ENCODE measurements at places on chromosomes 4 and X.
A peak's percentile ranks its signal among the peaks of the same experiment; 100 is the strongest.

GRCh38 chrX:1244164-1245076 is 24.2 kb upstream of the CSF2RA start:
- no peak for DNase-seq

DNA sequence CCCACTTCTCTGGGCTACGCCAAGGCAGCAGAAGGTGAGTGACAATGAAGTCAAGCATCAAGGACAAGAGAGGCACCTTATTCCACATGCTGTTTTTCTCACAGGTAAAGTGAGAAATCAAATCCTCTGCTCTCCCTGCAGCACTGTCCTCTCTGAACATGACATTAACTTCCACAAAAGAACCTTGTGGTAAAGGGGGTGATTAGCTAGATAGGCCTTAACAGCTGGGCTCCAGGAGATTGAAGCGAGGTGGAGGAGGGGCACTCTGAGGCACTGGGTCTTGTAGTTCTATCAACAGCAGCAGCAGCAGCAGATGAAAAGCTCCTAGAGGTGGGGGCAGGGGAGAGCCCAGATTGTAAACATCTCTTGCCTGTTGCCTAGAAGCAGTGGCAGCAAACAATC is 96.8 kb upstream of the CXXC4 start:
- peak; percentile 25 for DNase-seq

GRCh38 chr4:159222043-159222552 is 119.2 kb downstream of the RAPGEF2 start:
- no peak for DNase-seq

GRCh38 chrX:23826653-23827052 is 43.7 kb downstream of the SAT1 start:
- no peak for DNase-seq

DNA sequence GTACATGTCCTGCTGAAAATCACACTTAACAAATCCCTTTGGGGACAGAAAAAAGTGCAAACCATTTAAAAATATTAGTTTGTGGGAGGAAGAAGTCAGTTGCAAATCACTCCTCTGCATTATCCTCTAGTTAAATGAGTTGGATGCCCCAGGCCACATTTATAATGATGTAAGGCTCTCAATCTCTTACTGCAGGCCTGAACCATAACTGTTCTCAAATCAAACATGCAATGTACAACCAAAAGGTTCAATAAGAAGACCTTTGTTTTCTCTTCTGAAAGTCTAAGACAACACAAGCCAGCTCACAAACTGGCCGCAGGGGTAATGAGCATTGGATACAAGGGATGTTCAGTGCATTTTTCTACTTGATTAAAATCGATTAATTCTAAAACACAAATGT is 39.7 kb downstream of the IGFBP7 start:
- DNase-seq: no peak

- no peak for DNase-seq
These were observed 298.0 kb upstream of the TET2 start for GRCh38 chr4:104848597-104849225.

GRCh38 chr4:42678512-42678911 is 21.6 kb upstream of the ATP8A1 start:
- DNase-seq: no peak

GRCh38 chr4:153877898-153878297 is 89.0 kb upstream of the SFRP2 start:
- no peak for DNase-seq

DNA sequence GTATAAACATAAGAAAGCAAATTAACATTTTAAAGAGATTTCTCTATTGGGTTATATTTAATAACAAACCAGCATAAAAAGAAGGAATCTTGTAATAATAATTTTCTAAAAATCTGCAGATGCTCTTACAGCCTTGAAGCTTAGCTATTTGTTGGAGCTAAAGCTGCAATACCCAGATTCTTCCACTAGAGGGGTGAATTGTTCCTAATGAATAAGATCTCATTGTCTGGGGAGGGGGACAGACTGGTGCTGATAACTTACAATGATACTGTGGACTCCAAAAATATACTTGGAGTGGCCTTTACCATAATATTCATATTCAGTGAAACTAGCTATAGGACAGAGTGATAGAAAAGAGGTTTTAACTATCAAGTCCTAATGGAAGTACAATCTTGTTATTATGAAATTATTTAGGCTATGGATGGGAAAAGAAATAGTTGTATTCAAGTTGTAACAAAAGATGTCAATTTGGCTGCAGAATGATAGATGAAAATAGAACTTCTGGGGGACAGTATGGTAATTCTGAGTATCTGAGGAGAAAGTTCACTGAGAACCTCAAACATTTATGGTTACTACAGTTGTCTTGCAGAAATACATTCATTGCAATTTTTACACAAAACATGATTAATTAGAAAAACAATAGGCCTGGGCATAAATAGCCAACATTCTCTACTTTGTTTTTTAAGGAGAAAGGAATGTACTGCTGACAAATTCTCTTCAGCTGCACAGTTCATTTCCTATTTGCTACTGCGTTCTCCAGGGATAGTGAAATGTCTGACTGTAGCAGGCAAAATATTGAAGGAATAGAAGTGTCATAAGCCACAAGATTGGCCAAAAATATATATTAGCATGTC is 443.3 kb downstream of the GBA3 start:
- no peak for DNase-seq

DNA sequence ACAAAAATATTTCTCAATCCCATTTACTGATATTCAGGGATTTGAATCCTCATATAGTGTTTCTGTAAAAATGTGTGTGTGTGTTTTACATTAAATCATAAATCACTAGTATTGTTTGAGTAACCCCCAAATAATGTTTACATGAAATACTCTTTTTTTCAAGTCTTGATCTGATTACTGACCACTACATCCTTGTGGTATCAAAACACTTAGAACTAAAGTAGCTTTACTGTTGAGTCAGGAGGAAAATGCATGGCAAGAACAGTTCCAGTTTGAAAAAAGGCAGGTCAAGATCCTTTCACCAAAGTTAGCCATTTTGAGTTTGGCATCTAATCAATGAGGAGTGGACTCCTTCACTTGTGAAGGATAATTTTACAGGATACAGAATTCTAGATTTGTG is 3.6 kb upstream of the WDR19 start:
- no peak for DNase-seq

DNA sequence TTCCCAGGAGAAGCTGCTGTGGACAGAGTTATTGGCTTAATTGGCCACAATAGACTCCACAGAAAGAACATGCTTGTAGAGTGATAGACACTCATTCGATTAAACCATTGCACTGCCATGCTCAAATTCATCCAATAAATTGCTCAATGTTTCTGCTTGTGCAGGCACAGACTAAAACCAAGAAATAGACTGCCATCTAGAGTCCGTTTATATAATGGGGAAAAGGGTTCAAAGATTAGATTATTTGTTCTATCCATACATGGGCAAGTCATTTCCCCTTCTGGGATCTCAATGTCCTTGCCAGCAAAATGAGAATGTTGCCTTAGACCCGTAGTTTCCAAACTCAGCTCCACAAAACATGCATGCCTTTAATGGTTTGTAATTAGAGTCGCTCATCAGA is 8.7 kb downstream of the SMIM10 start:
- DNase-seq: no peak

GRCh38 chr4:175823015-175823742 is 11.1 kb upstream of the GPM6A start:
- no peak for DNase-seq

DNA sequence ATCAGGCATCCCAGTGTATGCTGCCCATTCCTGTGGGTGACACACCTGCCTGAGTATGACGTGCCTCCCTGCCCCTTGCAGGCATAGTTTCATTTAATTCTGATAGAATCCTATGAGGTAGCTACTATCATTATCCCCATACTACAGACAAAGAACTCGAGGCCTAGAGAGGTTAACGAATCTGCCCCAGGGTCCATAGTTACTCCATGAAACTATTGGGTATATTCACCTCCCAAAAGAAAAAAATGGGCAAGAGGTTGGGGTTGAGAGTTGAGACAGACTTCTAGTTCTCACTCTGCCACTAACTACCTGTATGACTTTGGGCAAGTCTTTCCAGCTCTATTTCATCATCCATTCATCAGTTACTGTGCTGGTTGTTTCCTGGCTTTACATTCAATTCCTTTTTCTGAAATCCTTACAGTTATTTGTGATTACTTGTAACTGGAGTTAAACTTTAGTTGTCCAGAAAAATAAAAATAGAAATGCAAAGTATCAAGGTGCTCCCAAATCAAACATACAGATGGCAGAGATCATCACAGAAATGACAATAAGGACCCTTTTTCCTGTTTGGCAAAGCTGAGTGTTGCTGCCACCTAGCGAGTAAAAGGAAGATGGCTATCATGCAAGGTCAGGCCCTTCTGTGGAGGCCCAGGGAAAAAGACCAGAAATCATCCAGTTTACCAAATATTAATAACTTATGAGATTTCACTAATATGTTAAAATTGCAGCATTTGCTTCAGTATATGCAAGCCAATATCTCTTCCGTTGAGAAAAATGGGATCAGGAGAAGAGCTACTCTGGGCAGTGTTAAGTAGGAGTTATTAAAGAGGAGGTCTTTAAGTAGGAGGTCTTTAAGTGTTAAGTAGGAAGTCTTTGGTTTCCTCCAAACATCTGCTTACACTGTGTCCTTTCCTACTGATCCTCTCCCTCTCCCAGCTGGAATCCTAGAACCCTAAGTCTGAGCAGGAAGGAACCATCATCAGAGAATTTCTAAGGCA is 17.1 kb upstream of the MAP7D3 start:
- no peak for DNase-seq

DNA sequence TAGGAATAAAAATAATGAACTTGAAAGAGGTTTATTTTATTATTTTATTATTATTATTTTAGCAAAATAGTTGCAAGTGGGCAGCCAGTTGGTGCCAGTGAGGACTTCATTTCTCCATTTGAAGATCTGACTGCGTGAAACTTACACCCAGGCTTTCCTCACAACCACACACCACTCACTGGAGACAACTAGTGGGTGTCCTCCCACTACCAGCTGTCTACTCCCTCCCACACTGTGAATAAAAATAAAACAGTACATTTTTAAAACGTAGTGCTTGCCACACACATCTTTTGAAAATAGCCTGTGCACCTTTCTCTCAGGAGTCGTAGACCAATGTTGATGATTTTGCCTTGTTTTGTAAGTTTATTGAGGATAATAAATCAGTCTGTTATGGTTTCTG is 7.4 kb downstream of the FGF13 start:
- DNase-seq: no peak

DNA sequence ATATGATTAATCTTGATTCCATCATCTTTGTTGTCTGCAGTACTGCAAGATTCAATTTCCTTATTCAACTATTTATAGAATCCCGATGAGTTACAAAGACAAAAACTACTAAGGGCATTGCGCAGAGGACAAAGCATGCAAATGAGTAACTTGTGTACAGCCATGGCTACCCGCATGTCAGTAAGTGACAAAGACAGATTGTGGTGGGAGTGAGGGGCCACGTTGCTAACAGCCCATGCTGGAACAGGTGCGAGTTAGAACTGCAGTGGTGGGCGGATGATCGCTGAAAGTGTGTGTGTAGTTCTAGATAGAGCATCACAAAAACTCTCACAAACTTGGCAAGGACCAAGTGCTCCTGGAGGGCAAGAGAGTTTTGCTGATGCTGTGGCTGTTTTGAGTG is 49.5 kb downstream of the ACOX3 start:
- no peak for DNase-seq

GRCh38 chrX:138691186-138691585 is 20.3 kb downstream of the FGF13 start:
- no peak for DNase-seq

GRCh38 chr4:77110730-77111129 is 34.9 kb upstream of the CCNI start:
- DNase-seq: no peak

- no peak for DNase-seq
These were observed 67.5 kb upstream of the BMP3 start for GRCh38 chr4:80963051-80963450.

- DNase-seq: peak; percentile 60
These were observed 250.5 kb downstream of the TECRL start for GRCh38 chr4:64158648-64159326.

GRCh38 chr4:171919314-171919713 is 106.1 kb downstream of the GALNTL6 start:
- DNase-seq: no peak

DNA sequence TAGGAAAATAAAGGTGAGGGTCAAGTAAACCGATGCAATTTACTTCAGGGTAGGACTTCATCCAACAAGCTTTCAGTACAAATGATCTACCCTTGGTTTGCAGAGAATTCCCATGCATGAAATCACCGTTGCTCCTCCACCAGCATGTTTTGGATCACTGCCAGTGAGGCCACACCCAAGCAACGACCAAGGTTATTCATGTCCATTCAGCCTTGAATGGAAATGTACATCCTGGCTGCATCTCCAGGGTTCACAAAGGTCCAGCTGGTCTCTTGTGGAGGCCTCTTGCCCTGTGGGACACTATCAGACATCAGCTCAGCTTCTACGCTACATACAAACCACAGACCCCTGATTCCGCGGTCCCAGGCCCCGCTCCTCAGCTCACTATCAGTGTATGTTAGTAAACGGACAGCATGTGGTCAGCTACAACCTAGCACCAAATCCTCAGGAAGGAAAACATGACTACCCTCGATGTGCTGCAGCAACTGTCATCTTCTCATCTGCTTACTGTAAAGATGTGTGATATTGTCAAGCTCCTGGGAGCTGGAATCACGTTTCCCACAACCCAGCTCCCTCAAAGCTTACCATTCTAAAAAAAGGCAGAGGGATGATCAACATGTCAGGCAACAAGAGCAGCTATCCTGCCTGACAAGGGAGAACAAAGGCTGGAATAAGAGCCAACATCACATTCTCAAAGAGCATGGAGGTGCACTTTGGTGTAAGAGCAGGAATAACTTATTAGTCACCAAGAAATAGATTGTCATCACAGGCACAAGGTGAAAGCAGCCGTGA is 4.9 kb downstream of the LYAR start:
- peak; percentile 52 for DNase-seq

DNA sequence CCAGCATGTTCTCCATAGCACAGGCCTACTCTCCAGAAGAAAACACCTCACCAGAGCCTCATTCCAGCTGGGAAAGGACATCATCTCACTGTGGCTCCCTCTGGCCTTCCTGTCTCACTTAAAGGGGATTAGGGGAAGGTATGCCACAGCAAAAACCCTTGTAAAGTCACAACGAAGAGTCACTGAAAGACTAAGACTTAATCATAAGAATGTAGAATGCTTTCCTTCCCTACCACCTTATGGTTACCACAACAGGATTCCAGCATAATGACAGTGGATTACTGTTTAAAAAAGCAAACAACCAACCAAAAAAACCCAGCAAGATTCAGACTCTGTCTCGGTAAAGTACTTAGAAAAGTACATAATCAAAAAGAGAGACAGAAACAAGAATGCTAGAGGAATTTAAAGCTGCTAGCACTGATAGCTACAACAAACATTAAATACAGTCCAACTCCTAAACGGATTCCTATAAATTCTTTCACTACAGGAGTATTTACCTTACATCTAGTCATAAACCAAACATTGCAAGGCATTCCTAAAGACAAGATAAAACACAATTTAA is 75.1 kb downstream of the BANK1 start:
- no peak for DNase-seq
